Activated naive CD4-positive, alpha-beta T cell treated with anti-CD3 and anti-CD28 coated beads for 36 hours (primary cell): ENCODE measurements at places on chromosomes 3 and 15.
A peak's percentile ranks its signal among the peaks of the same experiment; 100 is the strongest.

DNA sequence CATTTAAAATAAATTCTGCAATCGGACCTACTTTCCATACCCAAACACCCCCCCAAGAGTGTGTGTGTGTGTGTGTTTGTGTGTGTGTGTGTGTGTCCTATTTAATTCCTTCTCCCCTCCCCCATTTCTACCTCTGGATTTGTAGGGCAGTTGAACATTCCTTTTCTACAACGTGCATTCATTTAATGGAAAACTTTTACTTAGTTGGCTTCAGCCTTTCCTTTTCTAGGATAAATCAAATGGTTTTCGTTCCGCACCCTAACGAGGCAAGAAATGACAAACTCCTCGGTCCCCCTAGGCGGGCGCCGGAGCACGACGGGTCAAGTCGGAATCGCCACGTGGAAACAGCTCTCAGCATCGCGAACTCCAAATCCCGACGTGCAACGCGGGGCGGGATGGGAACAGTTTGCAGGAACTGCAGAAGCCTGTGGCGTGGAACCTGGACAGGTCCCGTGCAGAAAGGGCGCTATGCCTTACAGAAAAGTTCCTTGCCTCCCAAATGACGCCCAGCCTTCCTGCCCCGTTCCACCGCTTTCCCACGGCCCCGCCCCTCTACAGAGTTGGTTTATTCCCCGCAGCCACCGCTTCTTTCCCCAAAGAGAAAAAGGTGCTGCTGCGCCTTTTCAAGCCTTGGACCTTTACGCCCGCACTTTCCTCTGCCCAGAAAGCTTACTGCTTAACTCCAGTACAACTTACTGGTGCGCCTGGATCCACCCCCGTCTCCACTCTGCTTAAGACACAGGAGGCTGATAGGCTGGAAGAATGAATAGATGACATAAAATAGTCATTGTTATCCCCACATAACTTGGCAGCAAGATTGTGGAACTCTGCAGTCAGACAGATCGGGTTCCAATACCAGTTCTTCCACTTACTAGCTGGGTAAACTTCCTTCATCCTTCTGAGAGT lies 1.1 kb upstream of the EIF2B5 start:
- DNase-seq: peak; percentile 61

GRCh38 chr15:72859017-72859756 lies 75.6 kb upstream of the ADPGK start:
- DNase-seq: no peak

DNA sequence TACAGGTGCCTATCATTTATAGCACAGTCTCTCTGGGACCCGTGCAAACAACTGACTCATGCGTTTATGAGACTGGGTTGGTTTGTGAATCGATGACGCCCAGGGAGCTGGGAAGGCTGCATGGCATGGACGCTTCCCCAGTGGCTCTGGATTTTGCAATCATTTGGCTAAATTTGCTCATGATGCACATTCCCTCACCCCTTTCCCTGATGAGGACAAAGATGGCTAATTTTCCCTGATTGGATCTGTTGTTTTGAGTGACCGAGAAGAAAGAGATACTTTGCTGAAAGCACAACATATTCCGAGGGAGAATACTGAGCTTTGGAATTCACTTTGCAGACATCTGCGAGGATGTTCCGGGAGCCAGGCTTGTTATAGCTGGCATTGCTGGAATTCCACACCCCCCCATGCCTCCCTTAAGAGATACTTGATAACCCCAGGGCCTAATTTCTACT lies 51.1 kb downstream of the CGNL1 start:
- DNase-seq: no peak

- DNase-seq: no peak
These were observed 68.4 kb downstream of the MINDY2 start for GRCh38 chr15:58839485-58839884.

DNA sequence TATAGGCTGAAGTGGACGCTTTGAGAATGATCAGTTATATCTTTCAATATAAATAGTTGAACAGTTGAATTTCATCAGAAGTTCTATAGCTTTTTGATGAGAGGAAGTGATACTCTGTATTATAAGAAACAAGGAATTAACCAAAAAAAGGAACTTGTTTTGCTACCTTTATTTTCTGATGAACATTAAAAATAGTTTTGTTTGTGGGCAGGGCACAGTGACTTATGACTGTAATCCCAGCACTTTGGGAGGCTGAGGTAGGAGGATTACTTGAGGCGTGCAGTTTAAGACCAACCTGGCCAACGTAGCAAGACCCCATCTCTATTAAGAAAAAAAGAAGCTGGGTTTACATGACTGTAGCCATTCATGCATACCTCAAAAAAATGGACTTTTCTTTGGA lies 16.7 kb downstream of the BLOC1S6 start:
- no peak for DNase-seq

- no peak for DNase-seq
These were observed 80.6 kb downstream of the OXSM start for GRCh38 chr3:25870452-25870851.

- DNase-seq: peak; percentile 57
These were observed 14.8 kb downstream of the GTPBP8 start for GRCh38 chr3:113005611-113006010.

DNA sequence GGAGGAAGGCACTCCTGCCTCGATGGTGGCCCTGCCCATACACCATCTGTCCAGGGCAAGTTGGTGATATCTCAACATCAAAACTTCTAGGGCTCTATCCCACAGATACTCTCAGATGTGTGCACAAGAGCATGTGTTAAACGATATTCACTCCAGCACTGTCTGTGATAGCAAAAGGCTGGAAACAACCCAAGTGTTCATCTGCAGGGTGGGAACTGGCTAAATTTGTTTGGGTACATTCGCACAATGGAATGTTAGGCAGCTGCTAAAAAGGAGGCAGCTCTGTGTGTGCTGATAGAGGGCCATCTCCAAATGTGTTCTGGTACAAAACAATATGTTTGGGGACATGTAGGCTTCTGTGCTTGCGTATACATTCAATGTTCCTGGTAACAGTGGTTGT lies 19.8 kb downstream of the IGDCC4 start:
- no peak for DNase-seq

DNA sequence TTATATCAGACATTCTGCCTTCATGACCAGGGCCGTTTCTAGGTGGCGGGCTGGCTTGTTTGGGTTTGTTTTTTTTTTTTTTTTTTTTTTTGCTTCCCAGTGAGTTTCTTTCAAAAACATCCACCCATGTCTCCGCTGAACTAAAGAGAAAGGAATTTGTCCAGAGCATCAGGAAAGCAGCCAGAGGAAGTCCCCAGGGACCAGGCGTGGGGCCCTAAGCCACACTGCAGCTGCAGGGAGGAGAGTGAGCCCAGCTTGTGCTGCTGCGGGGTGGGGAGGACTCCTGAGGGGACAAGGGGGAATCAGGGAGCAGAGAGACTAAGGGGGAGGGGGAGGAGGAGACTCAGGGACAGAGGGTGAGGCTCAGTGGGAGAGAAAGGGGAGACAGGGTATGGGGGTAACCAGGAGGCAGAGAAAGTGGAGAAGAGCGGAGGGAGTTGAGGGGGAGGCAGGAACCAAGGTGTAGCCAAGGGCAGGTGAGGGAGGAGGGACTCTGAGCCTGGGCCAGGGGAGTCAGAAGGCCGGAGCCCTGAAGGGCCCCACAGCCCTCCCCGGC lies 49.5 kb downstream of the CYP11A1 start:
- DNase-seq: no peak

DNA sequence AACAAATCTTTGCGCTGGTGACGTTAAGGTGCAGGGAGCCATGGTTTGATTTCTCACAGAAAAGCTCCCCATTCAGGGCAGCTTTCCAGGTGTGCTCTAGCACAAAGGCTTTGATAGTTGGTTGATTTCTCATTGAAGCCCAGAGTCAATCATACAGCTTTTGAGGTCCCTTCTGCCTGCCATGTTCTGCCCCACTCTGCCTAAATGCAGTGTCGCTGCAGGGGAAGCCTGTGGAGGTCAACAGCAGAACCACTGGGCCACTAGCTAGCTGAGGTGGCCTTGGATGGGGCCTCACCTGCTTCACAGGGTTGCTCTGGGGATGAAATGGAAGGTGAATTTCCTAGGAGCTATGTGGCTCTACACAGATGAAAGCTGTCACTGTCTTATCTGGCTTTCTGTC lies 278.3 kb downstream of the TLE3 start:
- DNase-seq: no peak

DNA sequence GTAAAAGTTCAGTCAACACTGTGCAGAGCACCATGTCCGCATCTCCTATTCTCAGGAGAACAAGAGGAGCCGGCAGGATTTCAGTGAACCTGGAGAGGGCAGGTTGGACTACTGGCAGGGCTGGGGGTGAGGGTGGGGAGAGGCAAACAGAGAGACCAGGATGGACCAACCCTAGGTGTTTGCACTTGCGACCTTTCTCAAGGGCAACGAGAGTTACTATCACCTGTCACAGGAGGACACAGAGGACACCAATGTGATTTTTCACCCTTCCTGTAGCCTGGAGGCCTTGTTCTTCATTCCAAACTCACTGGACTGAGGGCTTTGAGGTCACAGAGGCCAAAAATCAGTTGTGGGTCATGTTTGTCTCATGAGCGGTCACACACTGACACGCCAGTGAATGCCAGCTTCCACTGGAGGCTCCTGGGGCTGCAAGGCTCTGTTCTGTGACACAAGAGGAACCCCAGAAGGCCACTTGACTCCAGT lies 89.5 kb downstream of the CPN2 start:
- no peak for DNase-seq

- DNase-seq: peak; percentile 37
These were observed 23.0 kb downstream of the CPN2 start for GRCh38 chr3:194328053-194328657.

GRCh38 chr3:67447393-67447792 lies 207.0 kb downstream of the SUCLG2 start:
- no peak for DNase-seq

GRCh38 chr3:185537369-185537970 lies 14.9 kb downstream of the LIPH start:
- peak; percentile 73 for DNase-seq

DNA sequence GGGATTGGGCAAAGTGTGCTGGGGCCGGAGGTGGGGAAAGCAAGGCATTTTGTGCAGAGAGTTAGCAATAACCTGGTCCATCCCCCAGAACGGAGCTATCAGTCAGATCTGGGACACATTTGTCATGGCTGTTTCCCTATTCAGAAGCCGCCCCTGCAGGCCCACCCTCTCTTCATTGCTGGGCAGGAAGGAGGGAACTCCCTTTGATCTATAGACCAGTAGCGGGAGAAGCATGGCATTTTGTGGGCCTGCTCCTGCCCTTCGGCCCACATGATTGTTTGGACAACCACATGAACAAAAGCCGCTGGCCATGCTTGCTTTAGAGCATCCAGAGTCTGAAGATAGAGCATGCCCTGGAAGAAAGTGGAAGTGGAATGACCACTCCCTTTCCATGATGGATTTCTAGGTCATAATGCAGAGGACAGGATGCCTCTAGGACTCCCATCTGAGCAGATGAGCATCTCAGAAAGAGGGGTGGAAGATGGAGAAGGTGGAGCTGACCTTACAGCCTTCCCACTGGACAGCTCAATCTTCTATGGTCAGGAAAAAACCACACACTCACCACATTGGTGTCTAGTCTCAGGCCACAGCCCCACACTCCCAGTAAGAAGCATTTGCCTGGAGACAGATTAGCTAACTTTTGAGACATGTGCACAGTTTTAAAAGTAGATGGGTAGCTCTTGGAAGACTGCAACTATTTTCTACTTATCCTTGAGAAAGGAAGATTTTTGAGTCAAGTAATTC lies 11.9 kb upstream of the LRTM1 start:
- DNase-seq: no peak

GRCh38 chr3:27509376-27509775 lies 25.2 kb upstream of the SLC4A7 start:
- no peak for DNase-seq

GRCh38 chr15:32899126-32899596 lies 181.4 kb downstream of the GREM1 start:
- no peak for DNase-seq

DNA sequence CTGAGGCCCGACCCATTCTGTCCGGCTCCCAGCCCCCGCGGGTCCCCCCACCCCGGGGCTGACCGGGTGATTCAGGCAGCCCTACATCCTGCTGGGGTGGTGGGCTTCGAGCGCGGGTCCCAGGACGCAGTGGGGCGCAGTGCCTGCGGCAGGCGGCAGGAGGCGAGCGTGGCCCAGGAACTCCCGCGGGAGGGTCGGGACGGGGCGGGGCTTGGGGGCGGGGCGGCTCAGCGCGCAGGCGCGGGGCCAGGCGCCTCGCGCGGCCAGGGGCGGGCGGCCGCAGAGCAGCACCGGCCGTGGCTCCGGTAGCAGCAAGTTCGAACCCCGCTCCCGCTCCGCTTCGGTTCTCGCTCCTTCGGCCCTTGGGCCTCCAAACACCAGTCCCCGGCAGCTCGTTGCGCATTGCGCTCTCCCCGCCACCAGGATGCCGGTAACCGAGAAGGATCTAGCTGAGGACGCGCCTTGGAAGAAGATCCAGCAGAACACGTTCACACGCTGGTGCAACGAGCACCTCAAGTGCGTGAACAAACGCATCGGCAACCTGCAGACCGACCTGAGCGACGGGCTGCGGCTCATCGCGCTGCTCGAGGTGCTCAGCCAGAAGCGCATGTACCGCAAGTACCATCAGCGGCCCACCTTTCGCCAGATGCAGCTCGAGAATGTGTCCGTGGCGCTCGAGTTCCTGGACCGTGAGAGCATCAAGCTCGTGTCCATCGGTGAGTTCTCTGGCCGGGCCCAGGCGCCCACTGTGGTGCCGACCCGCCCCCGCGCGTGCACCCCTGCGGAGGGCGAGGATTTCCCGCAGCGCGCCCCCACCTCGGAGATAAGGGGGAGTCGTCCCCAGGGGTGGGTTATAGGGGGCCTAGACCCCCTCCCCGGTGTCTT lies at the start of gene FLNB:
FLNB (plus strand) TSS at position 282 of the 885 bp plus-strand sequence; CDS start at position 425, 143 bp downstream.
- peak; percentile 81 for DNase-seq

DNA sequence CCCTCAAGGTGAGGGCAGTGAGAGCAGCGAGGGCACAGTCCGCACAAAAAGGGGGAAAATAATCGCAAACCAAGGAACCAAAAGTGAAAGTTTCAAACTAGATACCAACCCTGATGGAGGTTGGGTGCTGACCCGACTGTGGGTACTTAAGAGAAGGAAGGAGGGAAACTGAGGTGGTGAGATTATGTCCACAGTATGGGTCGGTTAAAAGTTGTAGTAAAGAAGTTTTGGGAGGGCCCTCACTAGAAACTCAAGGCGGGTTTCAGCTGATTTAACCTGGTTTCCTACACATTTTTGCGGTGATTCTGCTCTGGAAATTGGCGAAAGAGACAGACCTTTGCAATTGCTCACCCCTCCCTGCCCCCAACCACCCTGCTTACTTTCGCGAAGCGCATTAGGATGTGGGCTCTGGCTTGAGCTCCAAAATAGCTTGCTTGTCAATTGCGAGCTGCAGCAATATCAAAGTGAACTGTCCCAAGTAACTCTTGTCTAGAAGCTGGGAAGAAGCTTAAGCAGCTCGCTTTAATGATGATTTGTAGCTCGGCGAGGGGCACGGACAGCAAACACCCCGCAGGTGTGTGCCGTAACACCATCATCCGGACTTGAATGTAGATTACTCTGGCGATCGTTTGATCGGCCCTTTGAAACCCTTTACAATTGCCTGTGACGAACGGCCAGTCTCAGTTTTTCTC lies 15.8 kb downstream of the SOX2 start:
- no peak for DNase-seq

GRCh38 chr15:101059381-101060341 lies 140.5 kb downstream of the LRRK1 start:
- DNase-seq: no peak

GRCh38 chr3:154040283-154040682 lies 80.9 kb upstream of the ARHGEF26 start:
- no peak for DNase-seq
